NCI-H1694 treated with DMSO at 0.1 percent for 48 hours (cell line): ENCODE measurements at places on chromosomes 1 and 21.

DNA sequence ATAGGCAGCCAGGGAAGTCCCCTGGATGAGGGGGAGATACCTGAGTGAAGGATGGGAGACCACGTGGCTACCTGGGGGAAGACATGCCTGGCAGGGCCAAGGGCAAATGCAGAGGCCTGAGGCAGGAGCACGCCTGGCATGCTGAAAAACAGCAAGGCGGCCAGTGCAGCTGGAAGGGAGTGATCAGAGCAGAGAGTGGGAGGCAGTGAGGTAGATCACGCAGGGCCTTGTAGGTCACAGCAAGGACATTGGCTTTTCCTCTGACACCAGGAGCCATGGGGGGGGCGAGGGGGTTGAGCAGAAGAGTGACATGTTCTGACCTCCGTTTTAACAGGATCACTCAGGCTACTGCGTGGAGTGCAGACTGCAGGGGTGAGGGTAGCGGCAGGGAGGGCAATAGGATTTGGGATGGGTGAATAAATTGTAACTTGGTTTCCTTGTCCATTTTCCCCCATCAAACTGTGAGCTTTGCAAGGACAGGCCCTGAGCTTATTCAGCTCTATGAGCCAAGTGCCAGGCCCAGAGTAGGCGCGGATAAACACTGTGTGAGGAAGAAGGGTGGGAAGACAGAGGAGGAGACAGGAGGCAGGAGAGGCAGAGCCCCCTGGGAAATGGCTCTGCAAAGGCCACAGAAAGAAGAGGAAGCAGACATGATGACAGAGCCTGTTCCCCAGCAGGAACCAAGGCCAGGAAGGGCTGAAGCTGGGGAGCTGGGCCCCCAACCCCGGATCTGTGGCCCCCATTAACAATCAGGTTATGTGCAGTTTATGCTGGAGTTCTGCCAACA is 16.6 kb downstream of the IFI6 start:
- DNase-seq: no peak

GRCh38 chr1:21756393-21757089 is 26.4 kb downstream of the USP48 start:
- no peak for DNase-seq

GRCh38 chr1:31576201-31576669 is at the start of gene TINAGL1:
TINAGL1 (plus strand) TSS chr1:31576515; CDS start chr1:31577149, 634 bp downstream.
- no peak for DNase-seq

DNA sequence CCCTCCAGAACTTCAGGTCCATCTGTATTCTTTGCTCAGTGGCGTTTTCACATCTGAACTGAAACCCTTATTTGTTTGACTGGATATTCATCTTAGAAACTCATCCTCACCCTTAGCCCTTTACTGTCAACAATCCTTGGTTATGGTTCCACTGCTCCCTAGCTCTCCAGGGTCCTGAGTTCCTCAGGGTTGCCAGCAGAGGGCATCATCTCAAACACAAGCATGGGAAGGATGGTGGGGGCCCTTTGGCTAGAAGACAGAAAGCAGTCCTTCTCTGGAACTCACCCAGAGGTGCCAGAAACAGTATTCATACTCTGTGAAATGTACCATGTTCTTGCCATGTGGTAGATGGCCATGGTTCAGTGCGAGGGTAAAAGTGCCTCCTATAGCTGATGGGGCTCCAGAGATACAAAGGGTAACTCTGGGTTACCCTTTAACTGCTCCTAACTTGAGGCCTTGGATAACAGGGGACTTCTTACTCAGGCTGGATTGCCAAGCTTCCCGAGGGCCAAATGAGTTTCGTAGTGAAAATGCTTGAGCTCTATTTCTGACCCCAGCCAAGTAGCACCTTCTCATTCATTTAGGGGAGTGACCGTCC is 11.3 kb downstream of the NCSTN start:
- DNase-seq: no peak
